ENCODE measurements at places on chromosomes 7 and 10.
A peak's percentile ranks its signal among the peaks of the same experiment; 100 is the strongest.

- DNase-seq: no peak
These were observed 61.0 kb downstream of the HTR5A start for GRCh38 chr7:155131090-155131489.

- no peak for DNase-seq
These were observed 63.2 kb upstream of the FGFR2 start for GRCh38 chr10:121661451-121661851.

- no peak for DNase-seq
These were observed 5.0 kb downstream of the MYO1G start for GRCh38 chr7:44973610-44974401.

- no peak for DNase-seq
These were observed 59.8 kb upstream of the ZNRF2 start for GRCh38 chr7:30224511-30225062.

GRCh38 chr10:31095677-31096560, 64.3 kb upstream of the ZNF438 start:
- DNase-seq: no peak

GRCh38 chr10:69907517-69907916, 105.8 kb downstream of the COL13A1 start:
- no peak for DNase-seq

DNA sequence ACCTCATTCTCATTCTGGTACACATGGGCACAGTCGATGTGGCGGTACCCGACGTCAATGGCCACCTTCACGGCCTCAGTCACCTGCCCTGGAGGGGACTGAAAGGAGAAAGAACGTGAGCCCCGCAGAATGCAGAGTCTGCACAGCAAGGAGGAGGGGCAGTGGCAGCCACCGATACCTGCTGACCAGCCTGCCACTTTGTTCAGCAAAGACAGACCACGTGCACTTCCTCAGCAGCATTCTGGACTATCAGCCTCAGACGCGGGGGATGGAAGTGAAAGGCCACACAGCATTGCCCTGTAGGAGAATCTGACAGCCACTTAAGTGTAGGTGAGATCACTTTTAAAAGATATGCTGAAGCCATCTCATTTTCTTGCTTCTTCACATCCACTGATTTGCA, 7.2 kb downstream of the AKR1B1 start:
- DNase-seq: no peak

GRCh38 chr7:98993024-98993897, 114.9 kb downstream of the TRRAP start:
- DNase-seq: no peak

GRCh38 chr10:45602836-45603235, 69.7 kb downstream of the ZFAND4 start:
- DNase-seq: no peak

- no peak for DNase-seq
These were observed 96.3 kb downstream of the OAT start for GRCh38 chr10:124322191-124322980.

DNA sequence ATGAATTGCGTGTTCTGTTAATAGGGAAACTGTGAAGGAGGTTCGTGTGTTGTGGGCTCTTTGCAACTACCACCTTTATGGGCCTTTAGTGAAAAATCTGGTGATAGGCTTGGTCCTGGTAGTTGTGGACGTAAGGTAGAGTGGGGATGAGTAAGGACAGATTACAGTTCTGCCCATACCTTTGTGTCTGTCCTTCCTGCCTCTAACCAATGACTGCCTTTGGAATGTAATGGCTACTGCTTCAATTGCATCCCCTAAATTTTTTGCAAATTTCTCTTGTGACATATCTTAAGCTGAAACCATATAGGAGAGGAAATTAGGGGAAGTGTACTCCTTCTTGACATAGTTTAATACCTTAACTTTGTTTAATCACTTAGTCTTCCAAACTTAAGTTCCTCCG, 82.3 kb downstream of the ADK start:
- no peak for DNase-seq

DNA sequence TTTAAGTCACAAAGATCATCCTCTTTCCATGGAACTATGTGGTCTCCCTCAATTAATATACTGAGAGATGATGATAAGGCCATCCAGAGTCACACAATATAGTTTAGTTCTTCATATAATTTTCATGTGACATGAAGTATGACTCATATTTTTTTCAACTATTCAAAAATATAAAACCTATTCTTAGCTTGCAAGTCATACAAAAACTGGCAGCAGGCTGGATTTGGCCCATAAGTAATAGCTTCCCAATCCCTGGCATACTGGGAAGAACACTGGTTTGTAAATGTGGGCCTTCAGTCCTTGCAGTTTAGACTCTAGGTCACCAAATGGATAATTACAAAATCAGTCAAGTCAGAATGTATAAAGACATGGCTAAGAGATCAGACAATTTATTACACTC, 356.6 kb downstream of the PPP1R3A start:
- DNase-seq: no peak

GRCh38 chr7:142939226-142939910, at the start of gene LLCFC1:
TSS of gene LLCFC1 (plus strand) at chr7:142939484. CDS start at chr7:142939622, 138 bp downstream.
- DNase-seq: no peak

- no peak for DNase-seq
These were observed 15.5 kb downstream of the CARD11 start for GRCh38 chr7:3028071-3028757.

DNA sequence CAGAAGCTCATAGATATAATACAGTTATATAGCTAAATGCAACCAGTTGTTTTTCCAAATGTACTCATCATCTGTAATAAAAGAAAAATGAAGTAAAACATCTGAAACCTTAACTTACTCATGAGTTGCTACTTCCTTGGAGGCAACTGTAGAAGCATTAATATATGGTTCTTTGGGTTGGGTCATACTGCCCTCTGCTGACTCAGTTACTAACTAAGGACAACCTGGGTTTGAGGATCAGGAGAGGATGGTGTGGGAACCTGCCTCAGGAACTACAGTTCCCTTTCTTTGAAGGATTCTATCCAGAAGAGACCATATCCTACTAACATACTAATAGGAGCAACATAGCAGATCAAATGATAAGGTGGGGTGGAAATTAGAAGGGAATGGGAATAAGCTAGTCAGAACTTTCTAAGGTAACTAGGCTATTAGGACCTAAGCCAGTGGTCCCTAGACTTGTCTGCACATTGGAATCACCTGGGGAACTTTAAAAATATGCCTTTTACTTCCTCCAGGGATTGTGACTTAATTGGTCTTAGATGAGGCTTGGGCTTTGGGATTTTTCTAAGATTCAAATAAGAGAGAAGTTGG, 20.7 kb downstream of the COX15 start:
- no peak for DNase-seq

DNA sequence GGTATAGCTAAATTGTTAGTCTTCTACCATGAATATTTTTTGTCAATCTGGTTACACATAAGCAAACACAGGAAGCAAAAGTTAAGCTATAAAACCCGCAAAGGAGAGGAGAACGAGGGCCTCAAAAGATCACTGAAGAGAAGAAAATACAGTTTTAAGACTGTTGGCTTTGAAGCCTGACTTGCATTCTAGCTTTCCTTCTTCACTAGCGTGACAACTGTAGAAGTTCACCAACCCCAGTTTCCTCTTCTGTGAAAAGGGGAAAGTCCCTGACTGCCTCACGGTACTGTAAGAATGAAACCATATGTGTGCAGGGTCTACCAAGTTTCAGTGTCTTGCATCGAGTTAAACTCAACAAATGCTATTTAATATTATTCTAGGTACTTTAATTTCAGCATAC, 7.5 kb upstream of the LRRN3 start:
- DNase-seq: no peak

GRCh38 chr7:123131961-123132360, 67.8 kb downstream of the SLC13A1 start:
- DNase-seq: no peak

- no peak for DNase-seq
These were observed 53.8 kb downstream of the HGF start for GRCh38 chr7:81715984-81716588.

DNA sequence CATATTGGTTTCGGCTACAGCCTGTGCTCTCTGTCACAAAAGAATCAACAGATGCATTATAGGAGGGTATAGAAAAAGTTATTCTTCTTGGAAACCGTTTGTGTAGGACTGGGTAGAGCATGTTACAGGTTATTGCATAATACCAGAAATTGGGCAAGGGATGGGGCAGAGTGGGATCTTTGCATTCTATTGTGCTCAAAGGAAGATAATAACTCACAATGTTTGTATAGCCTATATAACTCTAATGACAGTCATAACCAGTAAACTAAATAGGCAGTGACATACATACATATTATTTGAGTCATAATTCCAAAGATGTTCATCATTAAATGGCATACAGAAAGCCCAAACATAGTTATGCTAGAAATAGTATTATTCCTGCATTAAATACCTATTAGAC, 179.7 kb downstream of the XPNPEP1 start:
- no peak for DNase-seq

DNA sequence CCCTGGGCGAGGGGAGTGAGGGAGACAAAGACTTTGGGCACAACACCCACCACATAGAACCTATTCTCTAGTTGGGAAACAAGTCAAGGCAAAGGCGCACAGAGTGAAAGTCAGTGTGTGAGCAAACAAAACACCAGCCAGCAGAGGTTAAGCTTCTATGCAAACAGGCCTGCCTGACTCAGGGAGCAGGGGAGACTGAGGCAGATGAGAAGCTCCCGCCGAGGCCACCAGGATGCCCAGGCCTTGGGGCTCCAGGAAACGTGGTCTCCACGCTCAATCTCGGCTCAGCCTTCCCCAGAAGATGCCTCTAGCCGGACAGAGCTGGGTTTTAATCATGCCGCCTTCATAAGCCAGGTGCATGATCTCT, 74.1 kb upstream of the KCNMA1 start:
- no peak for DNase-seq

GRCh38 chr10:116654816-116655215, 34.1 kb downstream of the PNLIPRP2 start:
- no peak for DNase-seq

GRCh38 chr7:78041423-78041822, 242.8 kb downstream of the PHTF2 start:
- DNase-seq: no peak

GRCh38 chr10:110326351-110327032, 21.8 kb upstream of the SMNDC1 start:
- no peak for DNase-seq

GRCh38 chr7:39553436-39553835, 12.8 kb upstream of the YAE1 start:
- DNase-seq: no peak

GRCh38 chr7:148722340-148723165, 23.9 kb downstream of the CUL1 start:
- DNase-seq: no peak

DNA sequence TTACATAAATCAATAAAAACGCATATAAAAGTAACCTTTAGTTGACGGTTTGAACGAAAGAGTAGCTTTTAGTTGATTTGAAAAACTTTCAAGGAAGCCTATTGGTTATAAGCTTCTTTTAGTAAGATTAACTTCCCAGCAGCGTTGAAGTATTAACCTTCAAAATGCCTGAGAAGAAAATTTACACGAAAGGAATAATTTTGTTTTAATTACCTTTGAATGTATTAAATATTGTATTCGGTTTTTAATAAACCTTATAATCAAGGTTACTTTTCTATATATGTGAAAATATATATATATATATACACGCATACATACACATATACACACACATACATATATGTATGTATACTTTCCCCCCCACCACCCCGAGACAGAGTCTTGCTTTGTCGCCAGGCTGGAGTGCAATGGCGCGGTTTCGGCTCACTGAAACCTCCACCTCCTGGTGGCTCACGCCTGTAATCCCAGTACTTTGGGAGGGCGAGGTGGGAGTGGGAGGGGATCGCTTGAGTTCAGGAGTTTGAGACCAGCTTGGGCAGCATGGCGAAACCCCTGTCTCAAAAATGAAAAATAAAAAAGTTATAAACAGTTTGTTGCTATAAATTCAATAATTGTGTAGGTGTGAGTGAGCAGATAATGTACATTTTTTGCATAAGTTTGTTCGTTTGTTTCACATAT, 57.6 kb upstream of the EZH2 start:
- DNase-seq: peak; percentile 57

GRCh38 chr7:18515067-18515466, 19.5 kb downstream of the HDAC9 start:
- DNase-seq: no peak

DNA sequence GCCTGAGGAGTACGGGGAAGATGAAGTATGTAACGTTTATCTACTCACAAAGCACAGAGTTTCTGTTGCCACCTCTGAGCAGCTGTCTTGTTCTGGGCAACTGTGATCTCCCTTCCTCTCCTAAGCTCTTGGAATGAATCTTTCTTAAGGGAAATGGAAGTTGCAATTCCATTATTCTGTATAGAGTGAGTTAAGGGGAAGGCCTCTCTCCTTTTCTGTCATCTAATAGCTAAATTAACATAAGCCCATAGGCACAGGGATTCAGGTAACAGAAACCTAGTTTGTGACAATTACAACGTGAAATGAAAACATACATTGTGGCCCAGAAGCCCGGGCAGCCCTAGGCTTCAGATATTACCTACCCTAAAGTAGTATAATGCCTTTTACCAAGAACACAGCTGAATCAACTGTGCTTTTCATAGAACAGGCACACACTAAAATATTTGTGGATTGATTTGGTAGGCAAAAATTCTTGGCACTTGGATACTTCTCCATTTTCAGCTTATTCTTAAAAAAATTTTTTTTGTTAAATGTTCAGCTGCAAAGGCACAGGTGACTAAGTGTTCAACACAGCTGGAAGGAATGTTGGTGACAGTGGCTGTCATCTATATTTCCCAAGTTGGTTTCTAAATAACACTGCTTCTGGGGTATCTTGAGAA, 3.8 kb upstream of the PDCD4 start:
- DNase-seq: no peak

DNA sequence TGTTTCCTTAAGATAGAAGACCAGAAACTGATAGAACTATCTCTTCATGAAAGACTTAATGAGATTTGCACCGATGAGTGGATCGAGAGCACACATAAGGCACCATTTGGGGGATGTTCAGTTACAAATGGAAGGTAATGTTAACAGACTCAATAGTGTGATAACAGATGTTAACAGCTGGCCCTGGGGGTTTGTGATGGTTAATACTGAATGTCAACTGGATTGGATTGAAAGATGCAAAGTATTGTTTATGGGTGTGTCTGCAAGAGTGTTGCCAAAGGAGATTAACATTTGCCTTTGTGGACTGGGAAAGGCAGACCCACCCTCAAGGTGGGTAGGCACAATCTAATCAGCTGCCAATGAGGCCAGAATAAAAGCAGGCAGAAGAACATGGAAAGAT, 130.5 kb upstream of the DGKB start:
- DNase-seq: no peak

GRCh38 chr10:123557366-123558108, 108.6 kb upstream of the GPR26 start:
- DNase-seq: no peak

- no peak for DNase-seq
These were observed 85.4 kb downstream of the CCNY start for GRCh38 chr10:35421553-35422178.

Measured in NCI-H1436 treated with DMSO at 0.1 percent for 48 hours (cell line).